ENCODE measurements at places on chromosomes 1 and 21. TPM values are rescaled to one million over a fixed set of nuclear protein-coding genes. Genes with fewer than 3 reads are reported as not detected.

OR6N1 gene
- not detected for total RNA-seq

HCN3 gene
- total RNA-seq: 1.7 TPM

GOLT1A gene
- total RNA-seq: not detected

ATPAF1 gene
- total RNA-seq: 24.2 TPM

SLC1A7 gene
- total RNA-seq: not detected

TMPRSS15 gene
- total RNA-seq: not detected

LAPTM5 gene
- total RNA-seq: 9.1 TPM

LPAR3 gene
- 20.6 TPM for total RNA-seq

PLA2G2A gene
- total RNA-seq: 10.9 TPM

LMOD1 gene
- 4.1 TPM for total RNA-seq

RXFP4 gene
- not detected for total RNA-seq

ZNF124 gene
- total RNA-seq: 7.5 TPM

LIPI gene
- total RNA-seq: not detected

NUAK2 gene
- total RNA-seq: 28.3 TPM

KRTAP13-4 gene
- total RNA-seq: not detected
